Esophagus muscularis mucosa (tissue), 4 donors: ENCODE measurements at places on chromosomes 11 and 22. TPM values are rescaled to one million over a fixed set of nuclear protein-coding genes. Genes with fewer than 3 reads are reported as not detected.

DNA sequence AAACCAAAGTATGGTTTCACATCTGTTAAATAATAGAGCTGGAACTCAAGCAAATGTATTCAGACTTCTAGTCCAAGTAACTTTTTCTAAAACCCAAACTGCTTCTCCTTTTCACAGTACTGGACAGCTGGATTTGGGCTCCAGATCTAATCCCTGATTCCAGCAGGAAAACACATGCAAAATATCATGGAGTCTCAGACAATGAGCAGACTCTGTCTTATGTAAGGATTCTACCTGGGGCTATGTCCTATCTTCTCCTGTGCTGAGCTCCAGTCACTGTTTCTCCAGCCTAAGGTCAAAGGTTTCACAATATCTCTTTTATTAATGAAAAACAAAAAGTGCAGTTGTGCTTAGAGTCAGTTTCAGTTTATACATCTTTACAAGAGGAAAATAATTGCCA is 83.2 kb upstream of the EED start:
- DNase-seq, result no peak

DNA sequence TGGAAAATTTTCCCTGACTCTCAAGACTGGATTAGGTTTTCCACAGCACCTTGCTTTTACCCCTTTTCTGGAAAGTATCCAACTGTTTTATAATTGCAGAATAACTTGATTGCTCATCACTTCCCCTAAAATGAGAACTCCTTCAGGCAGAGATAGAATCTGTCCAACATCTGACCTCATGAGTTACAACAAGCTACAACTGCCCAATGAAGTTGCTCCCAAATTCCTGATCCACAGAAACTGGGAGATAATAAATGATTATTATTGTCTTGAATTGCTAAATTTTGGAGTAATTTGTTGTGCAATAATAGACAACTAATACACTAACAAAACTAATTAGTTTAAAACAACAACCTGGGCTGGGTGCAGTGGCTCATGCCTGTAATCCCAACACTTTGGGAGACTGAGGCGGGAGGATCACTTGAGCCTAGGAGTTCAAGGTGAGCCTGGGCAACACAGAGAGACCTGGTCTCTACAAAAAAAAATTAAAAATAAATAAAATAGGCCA is 10.0 kb upstream of the CCDC83 start:
- DNase-seq, result no peak

DNA sequence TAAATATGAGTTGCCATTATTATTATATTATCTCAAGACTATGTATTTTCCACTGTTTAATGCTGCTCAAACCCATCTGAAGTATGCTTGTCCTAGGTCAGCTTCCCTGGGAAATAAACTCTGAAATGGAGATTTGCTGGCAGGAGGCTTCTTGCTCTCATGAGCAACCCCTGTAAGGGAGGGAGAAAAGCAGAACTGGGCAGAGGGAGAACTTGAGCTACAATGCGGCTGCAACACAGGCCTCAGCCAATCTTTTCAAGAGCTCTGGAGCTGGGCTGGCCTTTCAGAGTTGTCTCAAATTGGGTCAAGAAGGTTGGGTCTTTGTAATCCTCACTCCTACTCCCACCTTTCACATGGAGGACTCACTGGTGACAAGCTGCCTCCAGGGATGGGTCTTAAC is 412.6 kb downstream of the TENM4 start:
- DNase-seq, result no peak

The XNDC1N gene
- 8.6 TPM for total RNA-seq

GRCh38 chr11:81941998-81942397 is 791.7 kb downstream of the FAM181B start:
- DNase-seq, result no peak

DNA sequence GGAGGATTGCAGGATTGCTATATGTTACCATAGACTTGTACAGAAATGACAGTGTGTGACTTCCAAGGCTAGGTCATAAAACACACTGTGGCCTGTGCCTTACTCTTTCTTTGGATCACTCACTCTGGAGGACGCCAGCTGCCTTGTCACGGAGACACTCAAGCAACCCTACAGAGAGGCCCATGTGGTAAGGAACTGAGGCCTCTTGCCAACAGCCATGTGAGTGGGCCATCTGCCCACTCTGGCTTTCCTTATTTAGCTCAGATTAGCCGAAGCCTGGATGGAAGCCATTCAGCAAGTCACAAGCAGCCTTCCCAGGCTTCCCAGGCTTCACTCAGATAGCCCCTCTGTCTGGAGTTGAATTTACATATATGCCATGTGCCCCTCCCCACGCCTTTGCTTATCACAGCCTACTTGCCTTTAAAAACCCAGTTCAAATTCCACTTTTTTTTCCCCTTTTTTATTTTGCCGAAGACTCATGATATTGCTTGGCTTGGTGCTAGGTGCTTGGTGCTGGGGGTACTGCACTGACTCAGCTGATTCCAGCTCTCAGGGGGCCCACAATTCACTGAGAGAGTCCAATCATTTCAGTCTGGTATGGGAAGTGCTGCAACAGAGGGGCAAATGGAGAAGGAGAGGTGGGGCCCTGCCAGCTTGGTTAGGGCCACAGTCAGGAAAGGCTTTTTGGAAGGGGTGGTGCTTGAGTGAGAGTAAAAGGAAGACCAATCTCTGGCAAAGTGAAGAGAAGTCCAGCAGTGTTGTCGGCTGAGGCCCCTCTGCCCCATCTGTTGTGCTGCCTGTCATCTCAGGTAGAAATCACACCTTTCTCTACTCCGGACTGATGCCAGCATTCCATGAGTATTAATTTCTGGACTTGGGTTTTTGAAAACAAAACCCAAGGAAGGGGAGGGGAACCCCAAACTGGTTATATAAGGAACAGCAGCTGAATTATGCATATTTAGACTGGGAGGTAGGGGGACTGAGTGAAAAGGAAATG is 14.5 kb upstream of the P4HA3 start:
- peak; percentile 93 for DNase-seq

DNA sequence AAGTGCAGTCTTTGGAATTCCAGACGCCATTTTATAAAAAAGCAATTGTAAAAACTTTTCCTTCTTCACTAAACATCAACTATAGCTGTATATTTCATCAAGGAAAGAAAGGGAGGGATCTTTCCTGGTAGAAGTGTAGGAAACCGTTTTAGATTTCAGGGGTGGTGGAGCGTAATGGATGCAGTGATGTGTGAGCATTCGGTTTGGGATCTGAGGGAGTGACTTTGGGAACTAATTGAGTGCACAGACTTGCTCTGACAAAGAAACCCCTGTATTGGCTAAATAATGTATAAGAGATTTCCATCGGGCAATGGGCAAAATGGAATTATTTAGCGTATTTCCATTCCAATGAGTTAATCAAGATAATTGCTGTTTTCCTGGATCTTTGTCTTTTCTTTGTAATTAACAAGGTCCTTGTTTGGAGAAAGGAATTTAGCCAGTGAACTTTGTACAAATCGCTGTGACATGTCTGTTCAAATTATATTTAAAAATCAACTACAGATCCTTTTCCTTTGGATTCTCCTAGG is 125.0 kb upstream of the NARS2 start:
- no peak for DNase-seq

GRCh38 chr22:50057278-50058060 is 629 bp downstream of the TTLL8 start:
- no peak for DNase-seq

DNA sequence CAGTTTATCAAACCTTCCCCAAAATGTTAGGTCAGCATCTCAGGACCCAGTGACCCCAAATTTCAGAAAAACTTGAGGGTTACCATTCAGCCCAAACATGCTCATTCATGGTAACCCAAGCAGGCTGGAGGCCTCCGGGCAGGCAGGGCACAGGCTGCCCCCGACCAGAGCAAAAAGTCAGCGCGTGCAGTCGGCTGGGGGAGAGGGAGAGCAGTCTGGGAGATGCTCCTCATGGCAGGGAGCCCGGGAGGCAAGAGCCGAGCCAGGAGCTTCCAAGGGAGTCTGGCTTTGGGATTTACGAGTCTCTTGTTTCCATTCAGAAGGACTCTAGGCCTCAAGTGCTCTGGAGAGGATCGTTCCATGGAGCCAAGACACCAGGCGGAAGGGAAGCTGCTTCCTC is 45.7 kb downstream of the RPUSD4 start:
- no peak for DNase-seq

DNA sequence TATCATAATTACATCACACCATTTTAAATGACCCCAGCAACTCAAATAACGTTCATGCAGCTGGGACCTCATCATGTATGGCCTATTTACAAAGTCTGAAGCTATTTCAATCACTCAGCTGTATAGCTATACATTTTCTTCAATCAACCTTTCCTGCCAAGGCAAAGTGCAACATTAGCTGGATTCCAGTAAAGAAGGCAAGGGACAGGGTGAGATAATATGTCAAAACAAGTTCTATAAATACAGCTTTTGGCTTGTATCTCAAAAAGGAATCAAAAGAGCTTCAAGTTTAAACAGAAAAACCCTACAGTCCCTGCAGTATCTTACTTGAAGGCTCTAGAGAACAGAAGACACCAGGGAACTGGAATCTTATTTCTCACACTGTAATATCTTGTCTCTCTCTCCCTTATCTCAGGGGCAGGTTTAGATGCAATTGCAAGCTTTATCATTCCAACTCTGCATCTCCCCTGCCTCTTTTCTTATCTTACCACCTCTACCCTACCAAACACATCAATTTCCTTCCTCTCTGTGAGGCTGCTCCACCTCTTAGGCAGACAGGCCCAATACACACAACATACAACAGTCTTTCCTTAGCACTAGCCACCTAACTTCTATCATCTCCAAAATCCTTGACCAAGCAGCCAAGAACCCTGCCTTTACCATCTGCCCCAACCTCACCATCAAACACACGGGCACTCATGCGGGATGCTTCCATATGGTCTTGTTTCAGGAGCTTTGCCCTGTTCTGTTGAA is 34.5 kb downstream of the CELF1 start:
- DNase-seq, result no peak

- no peak for DNase-seq
Measured at GRCh38 chr11:90135016-90135415, 553 bp downstream of the NAALAD2 start.

GRCh38 chr11:109680127-109680526 is 258.1 kb downstream of the C11orf87 start:
- DNase-seq, result no peak

DNA sequence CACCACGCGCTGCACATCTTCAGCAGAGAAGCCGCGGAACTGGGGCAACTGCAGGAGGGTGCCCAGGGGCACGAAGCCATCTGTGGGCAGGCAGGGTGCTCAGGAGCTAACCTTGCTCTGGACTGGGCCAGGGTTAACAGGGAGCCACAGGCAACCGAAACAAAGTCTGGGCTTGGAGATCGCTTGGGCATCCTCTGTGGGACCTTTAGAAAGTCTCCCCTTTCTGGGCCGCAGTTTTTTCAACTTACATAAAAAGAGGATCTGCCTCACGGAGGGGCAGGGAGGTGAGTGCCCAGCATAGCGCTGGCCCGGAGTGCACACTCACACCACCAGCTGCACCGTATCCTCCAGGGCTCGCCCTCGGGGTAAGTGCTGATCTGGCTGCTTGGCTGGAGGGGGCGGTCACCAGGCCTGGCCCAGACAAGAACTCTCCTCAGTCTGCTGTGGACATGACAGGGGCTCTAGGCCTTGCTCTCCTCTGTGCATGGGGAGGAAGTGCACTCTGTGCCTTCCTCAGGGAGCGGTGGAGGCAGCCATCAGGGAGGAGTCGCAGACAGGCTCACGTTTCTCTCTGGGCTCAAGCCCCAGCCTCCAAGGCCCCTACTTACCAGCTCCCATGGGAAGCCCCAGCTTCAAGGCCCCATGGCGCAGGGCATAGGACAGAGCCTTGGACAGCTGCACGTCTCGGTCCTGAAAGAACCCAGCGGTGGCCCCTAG is 937 bp downstream of the TRPT1 start:
- DNase-seq, result no peak

DNA sequence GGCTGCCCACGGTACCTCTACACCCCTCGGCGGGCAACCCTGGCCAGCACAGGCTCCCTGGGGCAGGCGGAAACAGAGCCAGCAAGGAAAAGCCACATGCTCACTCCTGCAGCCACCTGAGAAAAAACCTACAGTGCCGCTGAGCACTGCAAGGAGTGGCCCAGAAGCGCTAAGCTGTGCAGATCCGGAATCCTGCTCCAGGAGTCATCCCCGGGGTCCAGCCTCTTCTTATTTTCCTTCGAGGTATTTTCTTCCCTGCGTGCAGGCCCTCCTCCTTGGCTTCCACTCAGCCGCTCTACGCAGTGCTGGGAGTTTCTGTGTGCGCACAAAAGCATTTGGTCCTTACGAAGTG is 81.0 kb downstream of the TRMU start:
- no peak for DNase-seq

GRCh38 chr11:88819616-88820015 is 246.2 kb downstream of the GRM5 start:
- DNase-seq, result no peak

- DNase-seq, result no peak
Measured at GRCh38 chr22:49271831-49272230, 555.8 kb downstream of the BRD1 start.

The PIWIL4 gene
- total RNA-seq, result 4.4 TPM

DNA sequence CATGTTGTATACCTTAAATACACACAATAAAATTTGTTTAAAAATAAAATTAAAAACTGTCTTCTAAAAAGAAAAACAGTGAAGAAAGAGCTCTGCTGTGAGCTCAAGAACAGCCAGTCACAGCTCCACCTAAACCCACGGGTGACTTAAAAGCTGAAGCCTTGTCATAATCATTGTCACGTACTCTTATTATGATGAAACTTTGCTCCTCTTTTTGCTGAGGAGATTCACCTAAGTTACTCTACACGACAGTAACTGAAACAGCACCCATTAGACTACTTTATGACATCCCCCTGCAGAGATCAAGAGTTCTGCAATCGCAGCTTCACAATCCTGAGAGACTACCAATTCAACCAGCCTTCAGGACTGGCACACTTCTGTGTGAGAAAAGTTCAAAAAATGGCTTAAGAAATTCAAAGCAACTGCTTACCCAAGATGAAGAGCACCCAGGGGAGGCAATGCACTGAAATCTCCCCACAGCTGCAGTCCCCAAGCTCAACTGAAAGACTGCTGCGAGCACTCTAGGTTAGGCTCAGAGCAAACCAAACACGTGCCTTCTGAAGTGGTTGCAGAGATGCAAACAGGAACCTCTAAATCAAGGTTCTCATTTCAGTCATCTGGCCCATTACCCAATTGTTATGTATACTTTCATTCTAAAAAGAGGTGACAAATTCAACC is at the start of gene JAML:
JAML (minus strand) TSS at position 501 of the 678 bp plus-strand sequence. CDS start 10,145 bp downstream, outside the sequence.
- no peak for DNase-seq

The PRR5 gene
- total RNA-seq, result 16.6 TPM

DNA sequence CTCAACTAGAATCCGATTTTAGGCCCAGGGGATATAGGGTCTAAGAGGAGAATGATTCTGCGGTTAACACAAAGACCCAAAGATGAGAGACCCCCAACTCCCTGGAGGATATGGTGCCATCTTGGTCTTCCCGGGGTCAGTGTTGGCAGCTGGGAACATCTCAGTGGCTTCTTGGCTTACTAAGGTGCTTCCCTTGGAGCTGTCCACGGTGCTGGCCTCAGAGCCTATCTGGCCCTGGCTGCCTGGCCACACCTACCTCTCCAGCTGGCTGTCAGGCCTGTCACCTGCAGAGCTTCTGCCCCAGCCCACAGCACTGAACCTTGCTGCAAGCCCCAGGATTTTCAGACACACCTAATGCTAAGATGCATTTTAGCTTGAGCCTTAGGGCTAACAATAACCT is 70.7 kb upstream of the THY1 start:
- DNase-seq, result no peak

The ANO1 gene
- total RNA-seq, result 53.3 TPM
